ENCODE measurements at places on chromosomes 7 and 10.

- no peak for DNase-seq
Measured at GRCh38 chr10:128550045-128550444, 423.8 kb upstream of the MKI67 start.

GRCh38 chr10:43235070-43235900 lies 31.6 kb downstream of the RASGEF1A start:
- no peak for DNase-seq

GRCh38 chr7:68613897-68614296 lies 984.4 kb upstream of the AUTS2 start:
- no peak for DNase-seq

DNA sequence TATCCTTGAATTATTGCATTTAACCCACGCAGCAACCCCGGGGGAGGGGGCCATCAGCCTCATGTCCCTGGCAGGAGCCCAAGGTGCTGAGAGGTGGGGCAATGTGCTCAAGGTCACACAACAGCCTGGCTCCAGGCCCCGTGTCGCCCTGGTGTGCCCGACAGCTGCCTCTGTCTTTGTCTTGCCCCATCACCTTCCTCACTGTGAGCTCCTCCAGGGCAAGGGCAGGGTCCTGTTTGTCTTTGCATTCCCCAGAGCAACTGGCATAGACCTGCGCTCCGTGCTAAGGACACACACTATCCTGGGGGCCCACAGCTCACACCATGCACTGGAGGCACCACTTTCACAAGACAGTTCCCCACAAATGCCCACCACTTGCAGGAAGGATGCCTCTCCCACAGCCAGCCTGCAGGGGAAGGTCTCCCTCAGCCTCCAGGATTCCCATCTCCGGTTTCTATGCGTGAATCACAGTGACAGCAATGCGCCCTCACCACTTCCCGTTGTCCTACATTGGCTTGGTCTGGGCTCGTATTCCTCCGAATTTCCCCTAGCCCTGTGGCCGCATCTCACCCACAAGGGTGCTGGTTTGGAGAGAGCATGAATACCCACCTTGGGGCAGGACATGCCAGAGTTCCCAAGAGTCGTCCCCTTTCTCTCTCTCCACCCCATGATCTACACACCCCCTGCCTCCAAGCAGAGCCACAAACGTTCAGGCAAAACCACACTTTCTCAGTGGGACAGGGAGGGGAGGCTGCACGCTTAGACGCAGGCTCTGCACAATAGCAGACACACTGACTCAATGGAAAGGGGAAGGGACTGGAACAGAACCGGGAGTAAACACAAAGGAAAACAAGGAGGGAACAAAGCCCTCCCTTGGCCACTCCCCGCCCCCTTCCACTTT lies 10.3 kb downstream of the ITPRIP start:
- no peak for DNase-seq

- DNase-seq = no peak
Measured at GRCh38 chr7:1340031-1340430, 107.4 kb downstream of the UNCX start.

DNA sequence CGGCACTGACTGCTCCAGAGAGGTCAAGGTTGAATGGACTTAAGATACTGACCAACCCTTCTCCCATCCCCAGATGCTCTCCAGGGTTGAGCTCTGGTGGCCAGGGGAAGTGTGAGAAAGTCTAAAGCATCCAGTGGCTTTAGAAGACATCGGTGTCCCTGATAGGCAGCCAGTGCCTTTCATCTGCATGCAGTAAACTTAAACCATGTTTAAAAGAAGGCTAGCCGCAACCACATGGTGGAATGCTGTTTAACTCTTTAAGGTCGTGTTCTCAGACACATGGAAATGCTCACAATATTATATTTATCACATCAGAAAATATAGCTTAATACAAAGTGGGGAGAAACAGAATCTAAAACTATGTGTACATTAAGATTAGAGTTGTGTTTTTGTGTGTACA lies 137.0 kb downstream of the CNNM2 start:
- no peak for DNase-seq

- DNase-seq = no peak
Measured at GRCh38 chr10:1766049-1766448, 28.7 kb upstream of the ADARB2 start.

- DNase-seq = no peak
Measured at GRCh38 chr10:67115972-67116371, 190.1 kb downstream of the LRRTM3 start.

- DNase-seq = no peak
Measured at GRCh38 chr10:61965703-61966395, 64.3 kb downstream of the ARID5B start.

- DNase-seq = no peak
Measured at GRCh38 chr7:103538964-103539709, 93.1 kb upstream of the SLC26A5 start.

GRCh38 chr7:70712942-70713341 lies 419.0 kb upstream of the GALNT17 start:
- no peak for DNase-seq

DNA sequence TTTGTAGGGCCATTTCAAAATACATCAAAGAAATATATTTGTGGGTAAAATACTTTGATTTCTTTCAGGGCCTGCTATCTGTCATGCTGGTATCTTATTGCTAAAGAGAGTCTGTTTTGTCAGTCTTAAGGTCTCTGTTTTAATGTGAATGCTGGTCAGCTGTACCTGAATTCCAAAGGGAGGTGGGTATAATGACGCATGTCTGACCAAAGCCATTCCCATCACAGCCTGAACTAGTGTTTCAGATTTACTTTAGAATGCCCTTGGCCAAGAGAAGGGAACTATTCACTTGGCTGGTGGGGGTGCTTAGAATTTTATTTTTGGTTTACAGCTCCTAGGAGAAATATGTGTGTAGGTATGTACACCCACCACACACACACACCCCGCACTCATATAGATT lies 30.6 kb upstream of the MYL10 start:
- DNase-seq = no peak

GRCh38 chr10:69228151-69228550 lies 8.0 kb downstream of the HKDC1 start:
- DNase-seq = no peak

DNA sequence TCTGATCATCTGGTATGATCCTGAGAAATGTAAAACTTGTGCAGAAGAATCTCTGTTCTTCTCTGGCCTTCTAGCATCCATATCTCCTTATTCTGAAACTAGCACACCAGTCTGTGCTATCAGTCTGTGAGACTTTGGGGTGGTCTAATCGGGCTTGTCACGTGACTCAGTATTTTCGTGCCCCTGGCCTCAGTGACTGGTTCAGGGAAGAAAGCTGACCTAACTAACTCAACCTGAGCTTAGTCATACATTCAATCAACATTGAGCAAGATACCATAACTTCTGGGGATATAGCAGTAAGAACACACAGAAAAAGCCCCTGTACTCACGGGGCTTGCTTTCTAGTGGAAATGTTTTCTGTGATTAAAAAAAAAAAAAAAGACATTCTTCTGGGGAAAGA lies 109.3 kb downstream of the DKK1 start:
- no peak for DNase-seq

DNA sequence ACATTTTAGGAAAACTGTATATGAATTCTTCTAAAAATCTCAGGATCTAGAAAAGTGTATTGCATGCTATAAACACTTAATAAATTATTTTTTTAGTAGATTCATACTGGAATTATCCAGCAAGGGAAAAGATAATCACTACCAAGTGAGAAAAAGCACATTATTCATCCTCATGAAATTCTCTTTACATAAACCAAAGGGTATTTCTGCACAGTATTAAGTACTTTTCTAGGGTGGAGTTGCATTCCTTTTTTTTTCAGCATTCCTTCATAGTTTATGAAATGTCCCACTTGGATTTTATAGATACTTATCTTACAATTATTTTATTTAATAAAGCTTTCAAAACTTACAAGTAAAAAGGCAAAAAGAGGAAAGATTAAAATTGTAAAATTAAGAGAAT lies 403.3 kb downstream of the HGF start:
- DNase-seq = no peak

DNA sequence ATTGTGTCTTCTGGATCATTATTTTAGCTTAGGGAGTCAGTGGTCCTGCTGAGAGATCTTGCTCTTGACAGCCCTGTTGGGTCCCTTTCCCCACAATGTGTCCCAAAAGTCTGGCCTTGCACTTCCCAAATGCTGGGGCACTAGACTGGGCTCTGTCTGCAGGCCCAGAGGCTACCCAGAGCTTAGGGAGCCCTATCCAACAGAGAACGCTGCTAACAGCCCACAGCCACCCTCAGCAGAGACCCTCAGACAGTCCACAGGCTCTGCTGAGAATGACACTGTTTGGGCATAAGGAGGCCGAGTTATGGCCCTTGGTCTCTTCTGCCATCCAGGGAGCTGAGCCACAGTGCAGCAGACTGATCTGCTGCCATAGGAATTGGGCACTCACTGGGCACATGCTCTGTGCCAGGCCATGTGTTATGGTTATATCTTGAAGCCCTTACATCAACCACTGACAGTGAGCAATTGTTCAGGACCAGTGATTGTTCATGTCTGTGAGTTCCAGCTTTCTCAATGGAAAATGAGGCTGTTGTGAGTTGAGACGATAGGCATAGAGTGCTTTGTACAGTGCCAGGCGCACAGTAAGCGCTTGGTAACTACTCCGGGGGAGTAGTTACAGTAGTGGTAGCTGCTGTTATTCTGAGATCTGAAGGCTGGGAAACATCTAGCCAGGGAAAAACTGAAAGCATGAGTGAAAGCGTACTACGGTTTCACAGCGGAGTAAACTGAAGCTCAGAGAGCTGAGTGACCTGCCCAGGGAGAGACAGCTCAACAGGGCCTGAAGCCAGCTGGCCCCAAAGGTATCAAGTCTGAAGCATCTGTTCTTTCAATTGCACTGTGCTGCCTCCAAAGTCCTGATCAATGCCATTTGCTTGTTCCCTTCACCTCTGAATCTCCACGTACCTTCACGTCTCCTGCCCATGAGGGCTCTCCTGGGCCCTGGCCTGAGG lies 77.6 kb upstream of the PRLHR start:
- DNase-seq = no peak

- DNase-seq = no peak
Measured at GRCh38 chr10:8225187-8225586, 170.7 kb downstream of the GATA3 start.

DNA sequence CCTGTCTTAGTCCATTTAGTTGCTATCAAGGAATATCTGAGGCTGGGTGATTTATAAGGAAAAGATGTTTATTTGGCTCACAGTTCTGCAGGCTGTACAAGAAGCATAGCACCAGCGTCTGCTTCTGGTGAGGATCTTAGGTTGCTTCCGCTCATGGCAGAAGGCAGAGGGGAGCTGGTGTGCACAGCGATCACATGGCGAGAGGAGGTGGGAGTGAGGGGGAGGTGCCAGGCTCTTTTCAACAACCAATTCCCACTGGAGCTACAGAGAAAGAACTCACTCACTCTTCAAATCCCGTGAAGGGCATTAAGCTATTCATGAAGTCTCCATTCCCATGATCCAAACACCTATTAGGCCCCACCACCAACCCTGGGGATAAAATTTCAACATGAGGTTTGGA lies 371.6 kb downstream of the SH2D4B start:
- DNase-seq = no peak

GRCh38 chr7:99559175-99559915 lies 903 bp downstream of the ZNF655 start:
- no peak for DNase-seq

- no peak for DNase-seq
Measured at GRCh38 chr10:60572511-60573194, 183.0 kb upstream of the ANK3 start.

DNA sequence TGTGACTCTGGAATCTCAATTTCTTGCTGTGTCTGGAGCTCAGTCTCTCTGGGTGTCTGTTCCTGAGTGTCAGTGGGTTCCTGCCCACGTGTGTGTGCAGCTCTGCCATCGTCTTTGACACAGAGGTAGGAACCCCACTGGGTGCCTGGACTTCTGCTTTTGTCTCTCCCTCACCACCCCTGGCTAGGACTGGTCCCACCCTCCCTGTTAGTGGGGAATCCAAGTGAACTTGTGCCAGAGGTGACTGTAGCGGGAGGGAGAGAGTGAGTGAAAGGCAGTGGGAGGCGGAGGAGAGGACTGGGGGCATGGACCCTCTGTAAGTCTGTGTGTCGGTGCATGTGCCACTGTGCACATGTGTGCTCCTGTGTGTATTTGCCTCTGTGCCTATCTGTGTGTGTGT lies 299.9 kb upstream of the ZMIZ1 start:
- DNase-seq = no peak

GRCh38 chr7:137160236-137160635 lies 183.3 kb downstream of the PTN start:
- DNase-seq = no peak

DNA sequence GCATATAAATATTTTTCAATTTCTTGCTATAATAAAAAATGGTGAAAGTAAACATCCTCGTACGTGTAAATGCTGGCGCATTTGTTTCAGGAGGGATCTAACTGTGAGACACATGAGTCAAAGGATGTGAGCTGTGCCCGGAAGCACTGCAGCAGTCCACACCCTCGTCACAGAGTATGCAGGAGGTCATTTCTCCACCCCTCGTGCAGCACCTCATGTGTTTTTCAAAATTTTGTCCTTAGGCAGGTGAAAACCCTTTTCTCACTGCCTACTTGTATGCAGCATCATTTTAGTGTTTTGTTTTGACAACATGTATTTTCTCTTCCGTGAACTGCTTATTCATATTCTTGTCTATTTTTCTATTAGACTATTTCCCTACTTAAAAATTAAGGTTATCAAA lies 162.7 kb downstream of the AVL9 start:
- DNase-seq = no peak

- DNase-seq = no peak
Measured at GRCh38 chr7:6487184-6487545, 39.4 kb upstream of the DAGLB start.

DNA sequence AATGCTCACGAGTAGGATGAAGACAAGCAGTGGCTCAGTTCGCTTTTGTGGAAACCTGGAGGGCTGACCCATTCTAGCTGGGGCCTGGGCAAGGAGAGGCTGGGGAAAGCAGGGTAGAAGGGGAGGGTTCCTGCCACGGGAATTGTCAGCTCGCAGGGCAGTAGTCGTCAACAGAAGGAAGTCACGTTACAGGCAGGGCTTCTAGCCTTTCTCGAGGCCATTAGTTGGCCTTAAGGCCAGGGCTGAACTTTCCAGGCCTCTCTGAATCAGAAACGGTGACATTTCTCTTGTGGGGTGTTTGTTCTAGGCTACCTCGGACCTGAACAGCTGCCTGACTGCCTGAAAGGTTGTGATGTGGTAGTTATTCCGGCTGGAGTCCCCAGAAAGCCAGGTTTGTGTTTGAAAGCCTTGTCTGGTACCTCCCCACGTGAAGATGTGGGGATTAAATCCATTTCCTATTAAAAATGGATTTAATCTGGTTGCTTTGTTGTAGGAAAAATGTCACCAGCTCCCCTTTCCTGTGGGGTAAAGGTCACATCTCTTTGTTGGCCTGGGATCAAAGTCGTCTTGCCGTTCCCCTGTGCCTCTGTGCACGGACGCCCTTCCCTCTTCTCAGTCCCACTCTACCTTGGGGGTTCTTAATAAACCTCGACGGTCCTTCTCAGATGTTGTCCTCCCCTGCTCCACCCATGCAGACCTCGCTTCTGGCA lies 9.4 kb downstream of the MDH2 start:
- DNase-seq = no peak

- no peak for DNase-seq
Measured at GRCh38 chr7:79453558-79454360, at the start of gene MAGI2. Gene MAGI2 (minus strand): TSS chr7:79453667. CDS start chr7:79453320, 347 bp downstream.

- DNase-seq = peak; percentile 2
Measured at GRCh38 chr7:30682212-30683083, at the start of gene CRHR2. Gene CRHR2 (minus strand): TSS chr7:30682456. CDS start chr7:30682280, 176 bp downstream.
